Glutamatergic neuron (in vitro differentiated cells): ENCODE measurements at places on chromosomes 1 and 21. TPM values are rescaled to one million over a fixed set of nuclear protein-coding genes. Genes with fewer than 3 reads are reported as not detected.

PLA2G2F gene
- total RNA-seq: not detected

SV2A gene
- total RNA-seq: 34.9 TPM

L1TD1 gene
- total RNA-seq: 1.8 TPM

TARDBP gene
- 161 TPM for total RNA-seq

PLXNA2 gene
- total RNA-seq: 66.0 TPM

ADAM30 gene
- total RNA-seq: not detected

TMEM51 gene
- 3.2 TPM for total RNA-seq

CFAP107 gene
- total RNA-seq: not detected

HCRTR1 gene
- total RNA-seq: not detected

RLF gene
- total RNA-seq: 15.0 TPM

TSPEAR gene
- not detected for total RNA-seq

ACTL8 gene
- total RNA-seq: not detected

TBX19 gene
- total RNA-seq: 0.78 TPM
